CD8-positive, alpha-beta T cell (primary cell): ENCODE measurements at places on chromosomes 4 and X.

- no peak for DNase-seq
Measured at GRCh38 chr4:139557556-139558110, 1.6 kb upstream of the SETD7 start.

- no peak for DNase-seq
Measured at GRCh38 chr4:101801958-101802357, 11.4 kb downstream of the BANK1 start.

GRCh38 chr4:47839259-47839658, 1.4 kb upstream of the CORIN start:
- DNase-seq = no peak

DNA sequence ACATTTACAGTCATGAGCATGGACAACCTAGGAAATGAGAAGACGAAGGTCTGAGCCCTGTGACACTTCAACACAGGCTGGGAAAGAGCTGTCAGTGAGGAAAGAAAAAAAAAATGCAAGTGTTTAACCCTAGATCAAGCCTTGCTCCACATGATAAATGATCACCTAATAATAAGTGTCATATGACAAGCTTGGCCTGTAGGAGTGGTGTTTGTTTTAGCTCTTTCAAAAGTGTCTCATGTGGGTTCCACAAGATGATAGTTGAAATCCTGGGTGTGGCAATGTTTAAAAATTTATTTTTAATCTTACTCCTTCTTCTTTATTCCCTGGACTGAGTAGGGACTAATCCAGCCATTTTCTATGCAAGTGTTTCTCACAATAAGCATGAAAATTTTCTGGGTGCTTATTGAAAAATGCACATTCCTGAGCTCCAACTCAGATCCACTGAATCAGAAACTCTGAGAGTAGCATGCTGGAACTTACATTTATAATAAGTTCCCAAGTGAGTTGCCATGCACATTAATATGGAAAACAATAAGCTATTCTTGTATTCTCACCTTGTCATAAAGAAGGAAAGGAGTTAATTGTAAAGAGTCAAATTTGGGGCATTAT, 138.3 kb downstream of the AREG start:
- DNase-seq = no peak

GRCh38 chr4:1171311-1172227, 814 bp downstream of the SPON2 start:
- peak; percentile 43 for DNase-seq

DNA sequence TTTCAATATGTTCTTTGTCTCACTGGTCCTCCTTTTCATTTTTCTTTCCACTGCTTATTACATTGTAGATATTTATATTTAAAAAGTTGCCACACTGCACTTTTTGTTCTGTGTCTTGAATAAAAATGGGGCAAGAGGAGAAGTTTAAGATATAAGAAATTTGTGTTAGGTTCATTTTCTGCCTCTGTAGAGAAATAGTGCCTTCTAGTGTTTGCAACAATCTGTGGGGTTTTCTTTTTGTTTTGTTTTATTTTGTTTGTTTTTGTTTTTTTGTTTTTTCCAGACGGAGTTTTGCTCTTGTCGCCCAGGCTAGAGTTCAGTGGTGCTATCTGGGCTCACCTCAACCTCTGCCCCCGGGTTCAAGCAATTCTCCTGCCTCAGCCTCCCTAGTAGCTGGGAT, 20.1 kb upstream of the SMIM14 start:
- no peak for DNase-seq

DNA sequence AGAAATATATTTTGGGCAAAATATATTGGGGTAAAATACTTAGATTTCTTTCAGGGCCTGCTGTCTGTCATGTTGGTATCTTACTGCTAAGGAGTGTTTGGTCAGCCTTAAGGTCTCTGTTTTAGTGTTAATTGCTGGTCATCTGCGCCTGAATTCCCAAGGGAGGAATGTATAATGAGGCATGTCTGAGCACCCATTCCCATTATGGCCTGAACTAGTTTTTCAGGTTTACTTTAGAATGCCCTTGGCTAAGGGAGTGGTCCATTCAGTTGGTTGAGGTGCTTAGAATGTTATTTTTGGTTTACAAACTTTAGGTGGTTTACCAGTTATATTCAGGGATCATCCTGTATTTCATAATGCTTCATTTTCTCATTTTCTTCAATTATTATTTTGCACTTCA, 125.9 kb downstream of the CFAP299 start:
- no peak for DNase-seq

- DNase-seq = no peak
Measured at GRCh38 chrX:45888518-45888917, 656.7 kb downstream of the ZNF674 start.

DNA sequence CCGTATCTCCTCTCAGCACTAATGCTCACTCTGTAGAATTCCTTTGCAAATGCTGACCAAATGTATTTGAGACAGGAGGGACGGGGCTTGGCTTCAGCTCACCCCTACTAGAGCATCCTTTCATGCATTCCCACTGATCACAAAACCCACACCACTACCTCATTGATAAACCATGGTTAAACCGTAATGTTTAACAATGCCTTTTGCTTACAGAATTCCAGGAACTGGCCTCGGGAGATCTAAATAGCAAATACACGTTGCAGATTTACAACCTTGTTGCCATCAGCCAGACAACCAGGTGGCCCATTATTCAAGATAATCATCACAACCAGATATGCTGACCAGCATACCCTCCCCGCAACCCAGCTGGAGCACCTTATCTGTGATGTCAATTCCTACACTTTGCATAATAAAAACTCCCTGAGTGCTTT, 391.9 kb downstream of the KCTD8 start:
- no peak for DNase-seq

- no peak for DNase-seq
Measured at GRCh38 chr4:40262077-40262528, 65.3 kb downstream of the RHOH start.

GRCh38 chr4:38067499-38067898, 107.3 kb downstream of the PTTG2 start:
- DNase-seq = no peak

DNA sequence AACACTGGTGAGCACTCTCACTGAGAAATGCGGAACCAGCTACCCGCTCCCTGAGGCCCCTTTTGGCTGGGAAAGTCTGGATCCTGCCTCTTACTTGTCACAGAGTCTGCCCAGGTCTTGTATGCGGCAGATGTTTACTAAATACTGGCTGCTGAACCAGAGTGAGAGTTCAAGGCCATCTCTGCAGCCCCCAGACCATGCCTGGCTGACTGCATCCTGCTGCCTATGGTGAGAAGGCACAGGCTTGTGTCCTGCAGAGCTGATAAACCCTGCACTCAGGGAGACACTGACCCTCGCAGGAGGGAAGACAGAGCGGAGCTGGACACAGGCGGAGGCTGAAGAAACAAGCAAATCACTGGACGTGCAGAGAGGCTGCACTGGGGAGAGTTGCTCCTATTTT, 46.5 kb downstream of the JAKMIP1 start:
- DNase-seq = no peak

- no peak for DNase-seq
Measured at GRCh38 chr4:111736516-111736915, 408.7 kb upstream of the FAM241A start.

DNA sequence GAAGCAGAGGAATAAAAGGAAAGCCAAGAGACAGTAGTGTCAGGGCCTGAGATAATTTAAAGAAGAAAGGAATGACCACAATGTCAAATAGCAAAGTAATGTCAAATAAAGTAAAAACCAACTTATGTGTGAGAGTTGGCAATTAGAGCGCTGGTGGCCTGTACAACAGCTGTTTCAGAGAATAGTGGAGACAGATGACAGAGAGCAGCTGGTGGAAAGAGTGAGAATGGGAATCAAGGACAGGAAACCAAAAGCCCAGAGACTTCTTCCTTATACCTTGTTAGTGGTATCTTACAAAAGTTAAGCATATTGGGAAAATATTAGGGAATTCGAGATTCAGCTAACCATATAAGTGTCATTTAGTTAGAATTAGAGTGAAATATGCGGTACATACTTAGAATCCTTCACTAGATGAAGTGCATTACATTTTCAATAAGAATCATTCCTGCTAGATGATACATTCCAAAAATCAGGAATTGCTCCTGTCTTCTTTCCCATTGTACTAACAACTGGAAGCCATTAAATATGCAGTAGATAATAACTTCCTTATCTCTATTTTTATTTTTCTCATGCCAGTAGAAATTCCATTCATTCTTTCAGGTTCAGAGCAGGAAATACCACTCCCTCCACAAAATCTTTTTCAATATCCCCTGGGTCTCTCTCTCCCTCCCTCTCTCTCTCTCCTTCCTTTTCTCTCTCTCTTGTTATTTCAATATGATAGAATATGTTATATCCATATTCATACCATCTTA, 525.4 kb downstream of the CENPC start:
- no peak for DNase-seq

GRCh38 chr4:7043284-7044136, at the start of gene TADA2B:
Gene TADA2B, plus strand, starts transcription at chr4:7043372. Its CDS starts 208 bp downstream, at chr4:7043580.
- peak; percentile 64 for DNase-seq

DNA sequence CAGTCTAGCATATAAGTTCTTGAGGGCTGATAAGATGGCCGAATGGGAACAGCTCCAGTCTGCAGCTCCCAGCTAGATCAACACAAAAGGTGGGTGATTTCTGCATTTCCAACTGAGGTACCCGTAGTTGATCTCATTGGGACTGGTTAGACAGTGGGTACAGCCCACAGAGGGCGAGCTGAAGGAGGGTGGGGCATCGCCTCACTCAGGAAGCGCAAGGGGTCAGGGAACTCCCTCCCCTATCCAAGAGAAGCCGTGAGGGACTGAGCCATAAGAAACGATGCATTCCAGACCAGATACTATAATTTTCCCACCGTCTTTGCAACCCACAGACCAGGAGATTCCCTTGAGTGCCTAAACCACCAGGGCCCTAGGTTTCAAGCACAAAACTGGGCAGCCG, 109.0 kb downstream of the RPS6KA6 start:
- no peak for DNase-seq

DNA sequence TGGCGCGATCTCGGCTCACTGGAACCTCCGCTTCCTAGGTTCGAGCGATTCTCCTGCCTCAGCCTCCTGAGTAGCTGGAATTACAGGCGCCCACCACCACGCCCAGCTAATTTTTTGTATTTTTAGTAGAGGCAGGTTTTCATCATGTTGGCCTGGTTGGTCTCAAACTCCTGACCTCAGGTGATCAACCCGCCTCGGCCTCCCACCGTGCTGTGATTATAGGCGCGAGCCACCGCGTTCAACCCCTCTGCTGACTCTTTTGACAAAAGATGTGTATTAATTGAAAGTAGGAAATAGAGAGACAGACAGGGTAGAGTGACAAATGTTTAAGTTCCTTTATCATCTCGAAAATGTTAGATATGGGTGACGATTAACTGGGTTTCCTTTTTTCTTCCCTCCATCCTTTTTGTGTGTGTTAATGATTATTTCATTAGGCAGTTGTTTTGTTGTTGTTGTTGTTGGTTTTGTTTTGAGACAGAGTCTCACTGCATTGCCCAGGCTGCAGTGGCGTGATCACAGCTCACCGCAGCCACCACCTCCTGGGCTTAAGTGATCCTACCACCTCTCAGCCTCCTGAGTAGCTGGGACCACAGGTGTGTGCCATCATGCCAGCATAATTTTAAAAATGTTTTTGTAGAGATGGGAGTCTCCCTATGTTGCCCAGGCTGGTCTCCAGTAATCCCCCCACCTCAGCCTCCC, 79.5 kb downstream of the KDM6A start:
- no peak for DNase-seq

GRCh38 chr4:8414377-8414776, 26.1 kb downstream of the ACOX3 start:
- no peak for DNase-seq

- DNase-seq = peak; percentile 6
Measured at GRCh38 chrX:9285342-9285771, 179.5 kb upstream of the TBL1X start.

- no peak for DNase-seq
Measured at GRCh38 chr4:6324999-6325787, 55.5 kb downstream of the WFS1 start.

DNA sequence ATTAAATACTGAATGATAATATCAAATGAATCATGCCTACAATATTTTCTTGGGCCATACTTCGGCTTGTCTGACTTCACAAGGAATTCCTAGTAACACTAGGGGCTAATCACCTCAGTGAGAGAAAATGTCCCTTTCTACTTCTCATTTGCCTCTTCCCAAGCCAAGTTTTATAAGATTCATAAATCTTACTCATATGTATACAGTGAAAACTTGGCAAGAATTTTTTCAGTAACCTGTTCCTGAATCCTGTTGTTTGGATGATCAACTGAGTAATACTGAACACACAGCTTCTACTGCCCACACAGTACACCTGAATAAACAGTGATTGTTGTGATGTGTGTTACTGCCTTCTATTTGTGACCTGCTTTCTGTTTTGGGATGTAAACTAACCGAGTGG, 16.5 kb downstream of the TMPRSS11E start:
- no peak for DNase-seq

DNA sequence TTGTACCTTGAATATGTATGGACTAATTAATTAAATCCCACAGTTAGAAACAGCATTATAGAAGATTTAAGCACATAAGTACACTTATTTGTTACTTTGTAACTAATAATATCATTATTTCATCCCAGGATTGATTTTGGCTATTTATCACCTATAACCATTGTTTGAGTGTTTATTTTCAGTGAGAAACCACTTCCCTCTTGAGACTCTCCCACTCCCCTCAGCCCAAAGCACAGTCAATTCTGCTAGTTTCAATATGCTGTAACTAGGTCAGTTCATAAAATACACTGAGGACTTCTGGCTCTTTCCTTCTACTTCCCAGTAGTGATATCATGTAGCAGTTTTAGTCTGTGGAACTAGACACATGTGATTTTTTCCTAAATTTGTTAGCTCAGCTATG, 16.3 kb downstream of the OFD1 start:
- DNase-seq = no peak

DNA sequence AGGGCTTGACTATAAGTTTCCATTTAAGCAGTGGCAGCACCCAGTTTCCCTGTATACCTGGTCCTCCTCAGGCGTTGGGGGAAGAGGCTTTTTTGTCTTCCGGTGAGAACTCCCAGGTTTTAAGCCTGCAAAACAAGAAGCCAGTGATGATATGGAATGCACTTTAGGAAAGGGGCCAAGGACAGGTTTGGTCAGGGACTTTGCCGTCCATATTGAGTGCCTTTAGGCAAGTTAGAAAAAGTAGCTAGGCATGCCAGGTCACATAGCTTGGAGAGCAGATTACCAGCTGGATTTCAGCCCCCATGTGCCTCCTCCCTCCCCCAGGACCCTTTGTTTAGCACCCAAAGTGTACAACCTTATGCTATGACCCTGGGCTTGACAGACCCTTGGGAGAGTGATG, 13.6 kb upstream of the TIMM8A start:
- DNase-seq = no peak

- DNase-seq = no peak
Measured at GRCh38 chr4:173782660-173783059, 252.6 kb upstream of the HAND2 start.

GRCh38 chrX:130702867-130703707, 199.9 kb downstream of the ENOX2 start:
- no peak for DNase-seq

DNA sequence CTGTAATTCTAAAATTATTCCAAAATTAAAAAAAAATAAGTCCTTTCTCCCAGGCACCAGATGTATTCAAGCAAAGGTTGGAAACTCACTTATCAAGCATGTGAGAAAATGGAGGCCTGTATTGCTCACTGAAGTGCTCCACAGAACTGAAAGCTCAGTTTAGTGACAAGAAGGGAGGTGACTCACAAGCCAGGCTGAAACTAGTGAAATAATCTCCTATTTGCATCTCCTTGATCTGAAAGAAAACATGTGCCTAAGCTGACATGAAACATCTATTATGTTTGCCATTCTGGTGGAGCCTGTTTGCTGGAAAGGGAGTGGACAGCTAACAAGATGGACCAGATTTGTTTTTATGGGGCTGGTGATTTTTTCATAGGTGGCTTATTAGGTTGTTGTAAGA, 54.0 kb upstream of the AMELX start:
- no peak for DNase-seq
